ENCODE measurements at places on chromosomes 4 and X. TPM values are rescaled to one million over a fixed set of nuclear protein-coding genes. Genes with fewer than 3 reads are reported as not detected.
A peak's percentile ranks its signal among the peaks of the same experiment; 100 is the strongest.

Gene TMPRSS11B
- total RNA-seq, result not detected

DNA sequence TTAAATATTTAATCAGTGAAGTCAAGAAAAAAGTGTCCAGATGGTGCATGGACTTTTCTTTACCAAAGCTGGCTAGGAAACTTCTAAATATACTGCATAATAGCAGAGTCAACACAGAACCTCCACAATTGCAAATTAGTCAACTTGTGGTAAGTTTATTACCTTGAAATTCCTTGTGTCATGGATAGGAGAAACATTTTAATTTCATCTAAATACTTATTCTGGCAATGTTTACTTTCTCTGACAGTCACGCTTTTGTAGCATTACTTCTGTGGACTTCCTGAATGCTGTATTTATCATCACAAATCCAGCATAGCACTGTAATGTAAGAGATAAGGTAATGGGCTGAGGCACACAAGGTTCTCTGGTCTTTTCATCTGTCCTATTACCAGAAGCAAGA lies 2266.1 kb downstream of the PCDH7 start:
- no peak for ATAC-seq

DNA sequence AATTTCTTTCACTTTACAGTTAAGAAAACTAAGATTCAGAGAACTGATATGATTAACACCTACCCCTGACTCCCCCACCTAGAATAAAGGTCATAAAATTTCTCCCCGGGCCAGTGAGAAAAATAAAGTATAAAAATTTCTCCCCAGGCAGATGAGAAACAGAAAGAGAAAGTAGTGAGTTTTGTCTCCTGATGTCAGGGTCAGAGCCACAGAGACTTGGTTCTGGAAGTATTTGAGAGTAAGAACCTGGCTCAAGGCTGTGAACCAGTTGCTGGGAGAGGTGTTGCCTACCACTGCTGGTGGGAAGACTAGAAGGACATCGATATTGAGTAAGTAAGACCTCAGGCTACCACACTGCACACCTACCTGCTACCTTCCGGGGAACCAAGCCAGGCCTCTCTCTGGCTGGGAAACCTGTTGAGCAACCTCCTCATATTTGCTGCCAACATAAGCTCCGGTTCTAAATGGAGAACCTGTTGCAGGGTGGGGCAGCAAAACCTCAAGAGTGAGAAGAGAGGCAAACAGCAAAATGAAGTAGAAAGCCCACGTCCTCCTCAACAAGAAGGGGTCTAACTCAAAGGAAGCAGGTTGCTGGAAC lies 104.2 kb upstream of the PUDP start:
- ATAC-seq, result no peak

Gene VCX3A
- total RNA-seq, result not detected

DNA sequence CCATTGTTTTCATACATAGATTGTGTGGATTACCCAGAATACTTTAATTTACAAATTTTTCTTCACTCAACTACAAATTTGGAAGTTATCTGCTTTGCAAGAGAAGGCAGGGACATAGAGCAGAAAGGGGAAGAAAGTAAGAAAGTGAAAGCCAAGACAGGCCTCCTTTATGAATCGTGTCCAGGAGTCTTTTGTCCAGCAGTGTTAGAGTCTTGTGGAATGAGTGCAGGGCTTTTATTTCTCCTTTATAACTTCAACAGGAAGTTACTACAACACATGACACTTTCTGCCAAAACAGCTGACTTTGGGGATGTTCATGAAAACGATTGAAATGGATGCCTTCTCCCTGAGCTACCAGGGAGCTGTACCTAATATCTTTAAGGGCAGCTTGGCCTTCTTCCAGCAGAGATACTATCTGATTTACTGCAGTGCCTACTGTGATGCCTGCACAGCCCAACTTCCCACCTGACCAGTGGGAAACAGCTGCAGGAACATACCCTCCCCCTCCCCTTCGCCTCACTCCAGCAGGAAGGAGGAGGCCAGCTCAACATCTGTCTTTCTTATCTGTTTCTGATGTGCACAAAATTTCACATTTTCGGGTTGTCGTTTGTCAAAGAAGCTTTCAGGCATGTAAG lies 557.7 kb upstream of the SLIT2 start:
- ATAC-seq, result no peak

- no peak for ATAC-seq
These were observed 88.1 kb upstream of the MBNL3 start for GRCh38 chrX:132576939-132577338.

Gene NSDHL
- 32.8 TPM for total RNA-seq

- ATAC-seq, result no peak
These were observed 30.8 kb downstream of the CPLX1 start for GRCh38 chr4:794900-795725.

Gene SLC10A4
- total RNA-seq, result 3.5 TPM

DNA sequence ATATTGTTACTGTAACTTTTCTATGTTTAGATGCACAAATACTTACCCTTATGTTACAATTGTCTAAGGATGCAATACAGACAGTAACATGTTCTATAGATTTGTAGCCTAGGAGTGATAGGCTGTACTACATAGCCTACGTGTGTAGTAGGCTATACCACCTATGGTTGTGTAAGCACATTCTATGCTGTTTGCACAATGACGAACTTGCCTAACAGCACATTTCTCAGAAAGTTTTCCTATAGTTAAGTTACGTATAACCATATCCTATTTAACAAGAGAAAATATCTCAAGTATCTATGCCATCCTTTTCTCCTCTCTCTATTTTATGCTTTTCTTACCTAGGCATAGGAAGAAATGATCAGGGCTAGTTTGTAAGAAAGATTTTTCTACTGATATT lies 710.8 kb upstream of the HTR2C start:
- no peak for ATAC-seq

- ATAC-seq, result no peak
These were observed 3.4 kb downstream of the SORCS2 start for GRCh38 chr4:7195546-7196287.

GRCh38 chr4:146545102-146545501 lies 23.4 kb upstream of the SLC10A7 start:
- peak; percentile 87 for ATAC-seq

DNA sequence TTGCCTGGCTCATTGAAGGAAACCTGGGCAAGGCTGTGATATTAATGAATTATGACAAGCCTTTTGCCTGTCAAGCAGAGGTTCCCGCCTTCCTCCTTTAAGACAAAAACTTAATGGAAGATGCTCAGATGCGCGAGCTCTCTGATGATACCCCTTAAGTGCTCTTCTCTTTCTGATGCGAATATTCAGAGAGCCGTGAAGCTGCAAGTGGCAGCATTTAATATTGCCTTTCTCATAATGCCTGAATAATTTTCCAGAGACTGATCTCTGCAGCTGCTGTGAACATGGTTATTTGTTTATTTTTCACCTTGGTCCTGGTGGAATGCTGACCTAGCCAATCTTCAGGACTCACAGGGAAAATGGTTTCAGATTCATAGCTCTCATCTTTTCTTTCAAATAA lies 251.8 kb downstream of the TENM3 start:
- ATAC-seq, result peak; percentile 19

Gene PNCK
- total RNA-seq, result 0.75 TPM

DNA sequence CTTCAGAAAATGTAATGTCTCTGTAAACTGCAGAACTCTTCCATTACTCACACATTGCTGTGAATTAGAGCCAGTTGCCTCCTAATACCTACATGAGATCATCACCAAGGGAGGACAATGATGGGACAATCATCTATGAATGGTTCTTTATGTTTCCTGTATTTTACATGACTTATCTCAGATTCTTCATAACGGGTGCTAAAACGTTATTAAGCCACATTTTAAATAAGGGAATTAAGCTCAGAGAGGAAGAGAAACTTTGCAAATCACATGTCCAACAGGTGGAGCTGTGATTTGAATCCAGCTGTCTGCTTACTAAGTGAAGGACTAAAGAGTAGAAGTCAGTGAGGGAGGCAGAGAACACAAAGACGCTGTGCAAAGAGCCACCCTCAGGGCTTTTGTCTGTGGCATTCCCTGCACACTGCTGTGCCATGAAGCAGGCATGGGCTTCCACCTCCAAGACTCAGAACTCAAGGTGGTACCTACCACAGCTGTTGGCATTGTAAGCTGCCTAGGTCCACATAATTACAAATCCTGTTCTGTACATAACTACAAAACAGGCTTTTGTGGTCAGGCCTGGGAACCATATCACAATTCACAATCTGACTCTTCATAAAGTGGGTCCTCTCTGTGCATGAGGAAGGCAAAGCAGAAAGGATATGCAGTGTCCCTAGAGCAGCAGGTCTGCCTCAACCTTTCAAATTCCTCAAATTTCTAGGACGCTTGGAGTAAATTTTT lies 12.8 kb downstream of the TBC1D9 start:
- ATAC-seq, result peak; percentile 65

Gene ZAR1
- total RNA-seq, result not detected

Gene SPIN2A
- 10.9 TPM for total RNA-seq

Gene GATA1
- total RNA-seq, result not detected

Gene ARHGAP36
- 0.78 TPM for total RNA-seq

DNA sequence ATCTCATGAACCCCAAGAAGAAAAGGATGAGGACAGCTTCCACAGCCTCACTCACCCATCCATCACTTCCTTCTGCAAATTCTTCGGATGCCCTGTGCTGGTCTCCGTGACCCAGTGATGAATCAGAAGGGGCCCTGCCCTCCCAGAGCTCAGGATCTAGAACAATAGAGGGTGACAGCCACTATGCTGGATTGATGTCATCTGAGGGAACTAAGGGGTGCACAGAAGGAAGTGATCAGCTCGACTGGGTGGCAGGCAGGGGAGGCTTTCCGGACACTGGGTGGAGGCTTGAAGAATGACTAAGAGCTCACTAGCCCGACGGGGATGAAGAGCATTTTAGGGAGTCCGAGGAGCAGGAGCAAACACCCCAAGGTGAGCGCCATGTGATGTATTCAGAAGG lies 1.4 kb upstream of the ZNF185 start:
- ATAC-seq, result peak; percentile 36

Gene CTAG1A
- total RNA-seq, result not detected

DNA sequence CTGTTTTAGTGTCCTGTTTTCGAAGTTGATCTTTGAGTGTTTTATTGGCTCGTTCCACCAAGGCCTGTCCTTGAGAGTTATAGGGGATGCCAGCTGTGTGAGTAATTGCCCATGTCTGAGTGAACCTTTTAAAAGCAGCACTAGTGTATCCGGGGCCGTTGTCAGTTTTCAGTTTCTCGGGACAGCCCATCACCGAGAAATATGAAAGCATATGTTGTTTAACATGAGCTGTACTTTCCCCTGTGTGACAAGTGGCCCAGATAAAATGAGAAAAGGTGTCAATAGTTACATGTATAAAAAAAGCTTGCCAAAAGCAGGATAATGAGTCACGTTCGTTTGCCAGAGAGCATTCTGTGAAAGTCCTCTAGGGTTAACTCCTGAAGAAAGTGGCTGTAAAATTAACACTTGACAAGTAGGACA lies 48.6 kb upstream of the RASSF6 start:
- ATAC-seq, result no peak

DNA sequence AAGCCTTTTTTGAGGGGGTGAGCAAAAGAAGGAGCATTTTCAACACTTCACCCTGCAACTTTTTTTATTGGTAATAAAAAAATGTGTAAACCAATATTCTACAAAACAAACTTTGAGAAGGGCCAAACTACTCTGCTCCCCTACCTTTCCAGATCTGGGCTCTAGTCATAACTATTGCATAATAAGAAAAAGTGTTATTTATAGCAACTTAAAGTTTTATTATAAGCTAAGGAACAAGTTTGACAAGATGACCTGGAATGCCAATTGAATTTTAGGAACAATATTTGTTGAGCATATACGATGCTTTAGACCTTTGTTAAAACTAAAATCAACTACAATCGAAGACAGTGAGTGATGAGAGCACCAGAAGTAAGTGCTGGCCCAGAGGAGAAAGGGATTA lies 409.6 kb downstream of the IL15 start:
- no peak for ATAC-seq

DNA sequence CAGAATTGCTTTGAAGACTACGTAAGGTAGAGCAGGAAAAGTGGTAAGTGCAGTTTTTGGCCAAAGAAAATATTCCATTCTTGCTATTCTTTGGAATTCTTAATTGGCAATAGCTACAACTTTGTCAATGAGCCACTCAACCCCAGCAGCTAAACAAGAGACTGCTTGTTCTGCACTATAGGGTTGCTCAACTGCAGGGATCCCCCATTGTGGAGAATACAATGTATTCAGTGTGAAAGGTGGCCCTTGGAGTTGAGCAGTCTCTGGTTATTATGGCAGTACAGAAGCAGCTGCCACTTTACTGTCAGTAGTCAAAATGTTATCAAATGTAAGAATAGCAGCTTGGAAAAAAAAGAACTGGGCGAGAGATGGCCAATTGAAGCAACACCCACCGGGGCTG lies 808.7 kb downstream of the CENPC start:
- ATAC-seq, result peak; percentile 33

Gene MTTP
- 2.1 TPM for total RNA-seq

Gene ATP2B3
- total RNA-seq, result 0.05 TPM

GRCh38 chr4:78667325-78667724 lies 108.8 kb upstream of the BMP2K start:
- ATAC-seq, result no peak

- no peak for ATAC-seq
These were observed 53.7 kb upstream of the SLC39A8 start for GRCh38 chr4:102399021-102399420.

- no peak for ATAC-seq
These were observed 408.6 kb downstream of the ADAM29 start for GRCh38 chr4:175326796-175327195.

GRCh38 chr4:102598762-102599374 lies 97.7 kb downstream of the NFKB1 start:
- ATAC-seq, result no peak

GRCh38 chrX:18160369-18160768 lies 60.3 kb downstream of the BEND2 start:
- ATAC-seq, result no peak

Gene AFM
- not detected for total RNA-seq
